GM20000 (cell line): ENCODE measurements at places on chromosomes 7 and 10.

GRCh38 chr7:44293561-44294324, 31.7 kb downstream of the CAMK2B start:
- DNase-seq, result no peak

DNA sequence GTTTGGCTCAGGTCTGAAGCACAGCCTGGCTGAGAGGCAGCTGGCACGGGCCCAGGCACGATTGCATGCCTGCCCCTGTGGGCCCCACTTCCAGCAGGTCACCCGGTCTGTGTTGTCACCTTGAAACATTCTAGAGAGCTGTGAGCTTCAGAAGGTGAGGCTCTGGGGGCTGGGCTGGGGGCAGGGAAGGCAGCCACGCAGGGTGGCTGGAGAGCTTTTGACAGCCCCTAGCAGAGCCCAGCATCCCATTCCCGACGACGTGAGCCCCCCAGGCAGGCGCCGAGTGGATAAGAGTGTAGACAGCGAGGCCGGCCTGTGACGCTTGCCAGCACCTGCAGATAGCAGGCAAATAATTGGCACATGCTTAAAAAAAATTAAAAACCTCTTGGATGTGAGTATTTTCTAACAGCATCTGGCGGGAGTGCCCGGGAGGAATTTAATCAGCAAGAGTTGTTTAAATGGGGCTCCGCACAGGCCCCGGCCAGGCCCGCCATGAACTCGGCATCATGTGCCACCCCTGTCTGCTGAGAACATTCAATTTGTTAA, 212.0 kb upstream of the TBX20 start:
- no peak for DNase-seq

- no peak for DNase-seq
Observed at GRCh38 chr7:122397381-122397780, 92.8 kb upstream of the FEZF1 start.

DNA sequence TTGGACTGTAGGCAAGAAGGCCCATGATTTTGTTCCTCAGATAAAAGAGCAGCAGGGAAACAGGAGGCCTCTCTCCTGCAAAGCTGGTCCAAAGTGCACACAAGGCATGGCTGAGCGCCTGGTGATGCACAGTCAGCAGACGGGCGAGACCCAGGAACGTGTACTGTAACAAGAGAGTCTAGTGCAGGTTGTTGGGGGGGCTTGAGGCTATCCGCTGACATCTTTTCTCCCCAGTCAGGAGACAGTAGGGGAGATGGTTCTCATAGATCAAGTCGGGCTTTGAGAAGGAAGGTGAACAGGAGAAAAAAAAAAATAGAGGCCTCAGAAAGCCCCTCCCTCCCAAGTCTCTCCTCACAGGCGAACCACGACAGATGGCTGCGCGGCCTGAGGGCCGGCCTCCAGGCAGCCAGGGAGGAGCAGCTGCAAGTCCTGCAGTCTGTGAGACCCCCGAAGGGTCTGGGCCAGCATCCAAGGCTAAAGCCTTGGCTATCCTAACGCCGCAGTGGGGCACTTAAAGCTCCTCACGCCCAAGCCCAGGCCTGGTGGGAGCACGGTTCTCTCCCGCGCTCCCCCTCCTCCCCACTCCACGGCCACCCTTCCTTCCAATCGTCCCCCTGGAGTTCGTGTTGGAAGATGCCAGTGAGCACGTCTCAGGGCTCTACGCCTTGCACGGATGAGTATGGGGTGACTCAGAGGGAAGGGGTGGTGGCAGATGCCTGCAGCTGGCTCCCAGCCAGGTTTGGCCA, 68.3 kb downstream of the PRKAG2 start:
- DNase-seq, result no peak

DNA sequence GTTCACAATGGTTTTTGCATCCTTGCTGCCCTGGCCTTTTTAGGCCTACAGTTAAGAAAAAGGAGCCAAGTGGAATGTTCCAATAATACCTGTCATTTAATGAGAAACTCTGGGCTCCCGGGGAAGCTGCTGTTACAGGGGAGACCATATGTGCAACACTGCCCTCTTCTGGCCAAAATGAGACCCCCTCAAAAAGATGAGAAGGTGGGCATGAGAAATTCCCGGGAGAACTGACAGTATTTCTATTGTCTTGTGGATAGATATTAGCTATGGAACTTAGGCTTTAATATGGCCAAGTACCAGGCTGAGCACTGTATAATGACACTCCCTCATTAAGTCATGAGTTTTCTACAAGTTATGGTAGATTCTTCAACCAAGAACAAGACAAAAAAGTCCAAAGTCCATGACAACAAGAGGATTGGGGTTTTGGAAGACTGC, 99.4 kb downstream of the CCDC3 start:
- peak; percentile 81 for DNase-seq

DNA sequence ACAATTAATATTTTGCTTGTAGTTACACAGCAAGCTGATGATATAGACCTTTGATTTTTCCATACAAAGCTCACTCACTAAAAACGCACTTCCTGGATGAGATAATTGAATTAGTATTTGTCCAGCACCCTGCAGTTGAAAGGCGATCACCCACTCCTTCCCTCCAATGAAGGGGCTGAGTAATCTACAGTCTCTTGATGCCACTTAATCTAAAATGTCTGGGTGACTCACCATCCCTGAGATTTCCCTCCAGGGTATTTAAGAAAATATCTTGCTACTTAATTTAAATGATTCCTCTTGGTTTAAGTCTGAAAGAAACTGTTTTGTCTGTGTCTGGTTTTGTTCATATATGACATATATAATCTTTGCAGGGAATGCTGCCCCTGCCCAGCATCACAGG, 515.3 kb downstream of the GRID1 start:
- DNase-seq, result peak; percentile 0

DNA sequence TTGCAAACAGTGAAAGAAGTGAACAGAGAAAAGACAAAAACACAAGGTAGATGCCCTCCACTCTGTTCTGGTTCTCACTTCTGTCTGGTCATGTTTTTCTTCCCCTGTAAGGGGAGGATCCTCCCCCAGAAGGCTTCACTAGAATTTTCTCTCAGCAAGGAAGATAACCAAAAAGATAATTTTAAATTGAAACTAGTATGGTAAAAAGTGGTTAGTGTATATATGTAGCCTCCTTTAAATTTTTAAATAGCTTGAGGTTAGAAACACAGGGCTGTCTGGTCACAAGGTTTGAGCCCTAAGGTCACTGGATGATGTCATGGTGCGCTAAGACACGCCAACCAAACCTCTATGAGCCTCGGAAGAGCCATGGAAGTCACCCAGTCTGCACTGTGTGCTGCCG, 5.6 kb upstream of the PKD1L1 start:
- DNase-seq, result peak; percentile 69

DNA sequence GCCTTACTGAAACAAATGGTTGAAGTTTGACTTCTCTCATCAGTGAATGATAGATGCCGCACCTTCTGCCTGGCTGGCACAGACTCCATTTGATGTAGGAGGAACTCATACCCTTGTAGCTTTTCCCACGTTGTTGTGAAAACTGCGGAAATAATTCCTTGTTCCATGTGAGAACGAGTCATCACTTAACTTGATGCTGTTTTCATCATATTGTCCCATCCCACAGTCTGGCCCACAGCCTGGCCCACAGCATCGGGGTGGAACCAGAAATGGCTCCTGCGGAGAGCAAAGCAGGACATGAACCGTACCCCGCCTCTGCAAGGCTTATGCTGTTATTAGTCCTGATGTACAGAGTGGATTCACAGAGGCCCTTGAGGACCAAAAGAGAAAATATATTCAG, 587.0 kb downstream of the SDK1 start:
- no peak for DNase-seq

GRCh38 chr10:100182281-100182680, 3.5 kb downstream of the ERLIN1 start:
- no peak for DNase-seq

DNA sequence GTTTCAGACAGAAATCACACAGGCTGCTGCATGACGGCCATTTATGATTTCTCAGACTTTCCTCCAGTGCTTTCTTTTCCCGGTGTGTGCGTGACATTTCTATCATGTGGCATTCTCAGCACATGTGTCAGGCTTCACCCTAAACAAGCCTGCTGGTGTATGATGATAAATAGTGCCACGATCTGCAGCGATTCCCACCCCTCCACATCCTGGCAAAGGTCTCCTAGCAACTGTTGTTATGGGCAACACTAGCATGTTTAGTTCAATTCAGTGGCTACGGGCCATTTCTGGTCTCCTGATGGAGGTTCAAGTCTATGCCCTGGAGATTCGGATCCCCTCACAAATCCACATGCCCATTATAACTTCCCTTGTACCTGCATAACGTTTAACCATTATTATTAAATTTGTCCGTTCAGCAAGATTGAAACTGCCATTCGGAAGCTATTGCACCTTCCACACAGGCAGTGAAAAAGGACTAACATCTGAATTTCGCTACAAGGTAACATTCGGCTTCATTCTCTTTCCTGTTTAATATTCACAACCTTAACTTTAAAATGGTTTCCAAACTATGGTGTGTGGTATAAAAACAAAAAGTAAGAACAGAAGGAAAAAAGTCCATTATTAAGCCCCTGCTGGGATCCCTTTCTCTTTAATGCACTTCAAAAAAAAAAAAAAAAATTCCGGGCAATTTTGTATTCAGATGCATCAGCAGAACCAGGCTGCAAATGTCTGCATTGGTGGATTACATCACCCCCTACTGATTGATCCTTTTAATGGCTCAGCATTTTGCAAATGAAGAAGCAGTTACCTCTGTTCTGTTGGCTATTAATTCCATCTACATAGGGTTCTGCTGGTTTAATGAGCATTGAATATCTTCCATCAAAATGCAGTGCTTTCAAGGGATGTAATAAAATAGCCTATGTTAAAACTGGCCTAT, 90.2 kb downstream of the FRMD4A start:
- DNase-seq, result no peak

- DNase-seq, result no peak
Observed at GRCh38 chr7:120843109-120843508, 14.8 kb downstream of the TSPAN12 start.

DNA sequence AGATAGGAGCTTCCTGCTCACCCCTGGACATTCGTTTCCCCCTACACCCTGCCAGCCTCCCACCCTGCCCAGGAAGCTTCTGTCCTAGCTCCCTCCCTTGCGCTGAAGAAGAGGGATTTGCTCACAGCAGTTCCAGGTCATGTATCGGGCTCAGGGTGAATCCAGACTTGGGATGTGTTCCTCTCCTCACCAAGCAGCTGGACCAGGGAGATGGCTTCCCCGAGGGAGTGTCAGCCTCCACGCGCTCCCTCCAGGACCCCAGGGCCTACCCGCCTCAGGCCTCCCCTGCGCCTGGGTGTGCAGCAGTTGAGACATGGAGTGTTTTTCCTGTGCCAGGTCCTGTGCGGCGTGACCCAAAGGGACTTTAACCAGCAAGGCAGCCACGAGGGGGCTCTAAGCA, 435.6 kb upstream of the FOXK1 start:
- no peak for DNase-seq

GRCh38 chr10:46514899-46515298, 41.6 kb downstream of the GPRIN2 start:
- DNase-seq, result no peak

- peak; percentile 60 for DNase-seq
Observed at GRCh38 chr7:92527300-92528187, 776 bp downstream of the PEX1 start.

GRCh38 chr10:70699659-70700174, 27.4 kb downstream of the ADAMTS14 start:
- no peak for DNase-seq

DNA sequence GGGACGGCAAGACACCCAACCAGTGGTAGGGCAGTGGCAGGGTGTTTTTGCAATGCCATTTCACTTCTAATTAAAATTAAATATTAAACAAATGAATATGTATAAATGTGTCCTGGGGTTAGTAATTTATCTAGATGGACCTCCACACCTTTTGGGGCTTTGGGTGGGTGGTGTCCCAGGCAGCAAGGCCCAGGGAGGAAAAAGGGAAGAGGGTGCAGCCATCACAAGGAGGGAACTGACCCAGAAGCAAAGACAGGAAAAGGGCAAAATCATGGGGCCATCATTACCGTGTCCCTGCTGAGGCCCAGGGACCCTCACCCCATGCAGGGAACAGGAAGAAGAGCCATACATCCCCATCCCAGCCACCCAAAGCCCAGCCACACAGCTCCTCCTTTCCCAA, 204.6 kb downstream of the GRID1 start:
- no peak for DNase-seq

DNA sequence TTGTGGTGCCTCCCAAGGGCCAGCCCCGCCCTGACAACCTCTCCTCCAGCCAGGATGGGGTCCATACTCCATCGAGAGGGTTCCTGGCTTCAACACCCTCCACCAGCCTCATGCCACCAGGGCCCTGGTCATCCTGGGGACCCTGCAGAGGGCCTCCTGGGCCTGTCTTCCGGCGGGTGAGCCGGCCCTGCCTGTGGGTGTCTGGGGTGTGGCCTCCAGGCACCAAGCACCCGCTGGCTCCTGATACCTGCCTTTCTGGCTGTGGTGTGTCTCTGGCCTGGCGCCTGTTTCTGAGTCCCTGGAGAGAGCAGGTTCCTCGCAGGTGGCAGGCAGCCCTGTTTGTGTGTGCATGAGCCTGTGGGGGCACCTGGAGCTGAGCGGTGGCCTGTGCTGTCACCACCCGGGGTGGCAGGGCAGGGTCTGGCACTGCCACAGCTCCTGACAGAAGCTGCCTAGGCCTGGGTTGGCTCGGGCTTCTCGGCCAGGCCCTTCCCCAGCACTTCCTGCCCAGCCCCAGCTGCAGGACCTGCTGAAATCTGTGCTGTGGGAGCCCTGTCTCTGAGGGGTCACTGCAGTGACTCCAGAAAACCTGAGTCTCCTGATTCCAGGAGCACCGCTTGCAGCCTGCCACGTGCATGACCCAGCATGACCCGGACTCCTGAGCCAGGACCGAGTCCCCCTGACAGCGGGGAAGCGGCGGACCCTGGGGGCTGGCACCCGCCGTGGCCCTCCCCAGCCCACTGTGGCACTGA, 18.4 kb downstream of the ADAM8 start:
- DNase-seq, result no peak

- peak; percentile 68 for DNase-seq
Observed at GRCh38 chr10:92690211-92690914, 608 bp downstream of the HHEX start.

GRCh38 chr10:28302012-28302637, 739 bp downstream of the MPP7 start:
- no peak for DNase-seq

DNA sequence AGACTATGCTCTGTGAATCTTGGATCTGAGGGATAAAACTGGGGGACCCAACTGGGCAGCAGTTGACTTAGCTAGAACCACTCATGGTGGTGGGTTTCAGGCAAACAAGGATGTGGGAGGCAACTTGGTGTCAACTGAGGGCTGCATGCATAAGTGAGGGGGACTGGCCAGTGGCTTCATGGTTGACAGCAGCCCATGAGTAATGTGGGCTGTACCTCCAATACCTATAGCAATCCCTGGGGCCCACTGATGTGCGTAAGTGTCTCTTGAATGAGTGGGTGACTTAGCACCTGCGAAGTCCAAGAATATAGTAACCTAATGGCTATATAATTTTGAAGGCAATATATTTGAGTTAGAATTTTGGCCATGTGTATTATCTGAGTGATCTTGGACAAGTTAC, 13.7 kb upstream of the MAP3K8 start:
- DNase-seq, result no peak

DNA sequence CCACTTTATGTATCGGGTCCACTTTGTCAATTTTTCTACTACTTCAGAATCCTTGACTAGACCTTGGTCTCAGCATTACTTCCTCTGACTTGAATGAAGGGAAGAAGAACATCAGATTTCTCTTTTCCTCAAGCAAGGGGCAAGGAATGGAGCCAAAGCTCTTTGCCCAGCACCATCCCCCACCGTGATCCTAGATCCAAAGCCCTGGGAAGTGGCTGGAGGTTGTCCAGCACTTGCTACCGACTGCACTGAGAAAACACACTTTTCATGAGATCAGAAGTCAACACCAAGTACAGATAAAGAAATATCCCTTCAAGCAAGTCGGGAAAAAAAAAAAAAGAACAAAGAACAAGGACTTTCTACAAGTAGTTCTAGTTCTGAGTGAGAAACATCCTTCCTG, 102.1 kb upstream of the DDC start:
- DNase-seq, result no peak
